H4 (cell line): ENCODE measurements at places on chromosomes 6 and 20. TPM values are rescaled to one million over a fixed set of nuclear protein-coding genes. Genes with fewer than 3 reads are reported as not detected.
A peak's percentile ranks its signal among the peaks of the same experiment; 100 is the strongest.

Gene IL17F
- total RNA-seq: not detected in 2 replicates

Gene PCMTD2
- total RNA-seq: 23.7 and 25.5 TPM in 2 replicates

Gene FAM162B
- not detected in 2 replicates for total RNA-seq

Gene KIF6
- total RNA-seq: 2.0 and 2.2 TPM in 2 replicates

DNA sequence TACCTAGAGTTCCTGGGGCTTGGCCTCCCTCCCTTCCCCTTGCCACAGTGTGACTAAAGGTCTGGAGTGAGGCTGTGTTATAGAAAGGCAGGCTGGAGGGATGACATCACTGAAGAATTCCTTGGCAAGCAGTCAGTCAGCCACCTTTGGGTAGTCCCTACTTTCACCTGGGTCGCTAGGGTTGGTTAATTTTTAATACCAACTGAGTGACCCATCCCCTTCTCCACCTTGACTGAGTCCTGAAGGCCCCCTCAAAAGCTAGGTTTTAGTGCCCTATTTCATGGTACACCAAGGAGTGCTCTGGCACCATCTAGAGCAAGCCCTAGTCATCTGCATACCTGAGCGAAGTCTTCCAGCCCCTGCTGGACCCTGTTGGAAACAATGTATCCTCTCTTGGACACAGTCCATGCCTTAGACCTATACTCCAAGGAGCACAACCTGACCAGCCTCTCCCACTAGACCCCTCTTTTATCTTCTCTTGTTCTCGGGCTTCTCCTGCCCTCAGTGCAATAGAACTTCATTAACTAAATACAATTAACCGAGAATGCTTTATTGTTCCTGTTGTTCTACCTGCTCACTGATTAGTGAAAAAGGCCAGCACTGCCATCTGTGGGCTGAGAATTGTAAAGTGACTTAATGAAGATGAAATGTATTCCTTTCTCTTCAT lies 44.6 kb downstream of the RIN2 start:
- peak; percentile 46 for DNase-seq

DNA sequence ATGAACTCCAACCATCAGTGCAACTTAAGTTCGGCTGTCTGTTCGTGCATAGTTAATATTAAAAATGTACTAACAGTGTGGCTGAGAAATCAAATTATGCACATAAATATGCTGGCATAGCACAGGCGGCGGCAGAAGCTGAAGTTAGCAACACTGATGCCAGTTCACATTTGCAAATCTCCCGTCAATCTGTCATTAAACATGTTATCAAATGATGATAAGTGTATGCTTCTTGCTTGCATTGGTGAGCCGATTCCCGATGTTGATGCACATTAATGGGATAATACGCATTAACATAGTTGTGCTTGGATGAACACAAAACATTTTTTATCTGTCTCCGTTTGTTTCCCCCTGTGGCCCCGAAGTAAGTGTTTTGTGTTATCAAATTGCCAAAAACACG lies 309.4 kb downstream of the ZNF217 start:
- no peak for DNase-seq

DNA sequence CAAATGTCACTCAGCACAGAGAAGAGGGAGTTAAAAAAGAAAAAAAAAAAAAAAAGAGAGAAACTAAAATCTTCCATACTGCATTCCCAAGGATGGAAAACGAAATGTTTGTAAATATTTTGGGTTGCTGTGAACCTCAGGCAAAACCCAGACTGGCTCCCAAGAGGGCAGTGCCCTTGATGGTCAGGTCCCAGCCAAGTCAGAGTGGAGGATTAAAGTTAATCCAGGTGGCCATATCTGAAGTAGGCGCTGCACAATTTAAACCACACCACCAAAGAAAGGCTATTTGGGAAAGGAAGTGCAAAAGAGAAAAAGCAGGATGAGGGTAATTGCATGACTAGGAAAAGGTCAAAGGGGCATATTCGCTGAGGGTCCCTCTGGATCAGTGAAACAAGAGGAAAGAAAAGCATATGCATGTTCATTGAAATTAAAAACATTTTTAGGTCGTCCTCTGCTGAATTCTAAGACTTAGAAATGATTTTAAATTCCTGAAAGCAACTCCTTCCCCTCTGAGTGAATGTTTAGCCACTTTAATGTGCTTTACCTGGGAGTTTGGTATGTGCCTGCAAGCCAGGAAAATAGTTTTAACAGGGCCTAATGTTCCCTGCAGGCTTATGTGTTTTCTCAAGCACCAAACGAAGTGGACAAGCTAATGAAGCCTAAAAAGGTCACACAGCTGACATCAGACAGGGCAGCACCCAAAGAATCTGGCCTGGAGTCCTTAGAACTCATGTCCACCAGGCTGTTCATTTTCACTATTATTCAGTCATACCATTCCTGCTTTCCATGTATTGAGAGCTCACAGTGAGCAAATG lies 159.1 kb downstream of the HACE1 start:
- no peak for DNase-seq

DNA sequence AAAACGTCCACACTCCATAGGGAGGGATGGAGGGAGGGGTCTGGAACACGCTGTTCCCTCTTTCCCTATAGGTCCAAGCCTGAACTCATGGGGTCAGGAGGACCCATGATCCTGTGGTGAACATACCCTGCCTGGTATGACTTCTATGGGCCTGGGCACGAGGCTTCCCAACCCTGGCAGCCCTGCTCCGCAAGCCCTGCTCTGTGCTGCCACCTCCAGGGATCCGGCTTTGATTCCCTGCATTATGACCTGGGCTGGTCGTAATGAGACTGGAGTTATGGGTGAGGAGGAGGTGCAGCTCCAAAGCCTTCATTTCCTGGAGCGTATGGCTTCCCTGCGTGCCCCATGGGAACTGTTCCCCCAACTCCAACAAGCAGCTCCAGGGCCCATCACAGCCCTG lies 54.9 kb downstream of the CDH22 start:
- peak; percentile 37 for DNase-seq

- DNase-seq: no peak
Observed at GRCh38 chr6:6193221-6193745, 127.2 kb downstream of the F13A1 start.

DNA sequence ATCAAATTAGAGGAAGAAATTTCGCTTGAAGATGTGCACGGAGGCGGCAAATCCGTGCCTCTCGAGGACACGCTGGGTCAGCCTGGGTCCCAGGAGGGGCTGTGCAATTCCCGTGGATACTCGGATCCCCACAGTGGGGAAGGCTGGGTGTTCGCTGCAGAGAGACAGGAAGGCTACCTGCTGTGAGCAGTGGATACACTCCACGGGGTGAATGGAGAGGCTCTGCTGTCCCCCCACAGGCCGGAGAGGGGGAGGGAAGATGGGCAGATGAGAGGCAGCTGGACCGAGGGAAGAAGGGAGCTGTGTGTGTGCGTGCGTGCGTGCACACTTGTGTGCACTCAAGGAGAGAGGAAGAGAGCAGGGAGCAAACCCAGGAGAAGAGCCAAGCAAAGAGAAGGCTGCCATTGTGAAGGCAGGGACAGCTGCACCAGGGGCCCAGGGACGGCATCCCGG lies 57.3 kb downstream of the SULF2 start:
- no peak for DNase-seq

GRCh38 chr20:63656451-63656850 lies 1.7 kb upstream of the RTEL1 start:
- DNase-seq: no peak

DNA sequence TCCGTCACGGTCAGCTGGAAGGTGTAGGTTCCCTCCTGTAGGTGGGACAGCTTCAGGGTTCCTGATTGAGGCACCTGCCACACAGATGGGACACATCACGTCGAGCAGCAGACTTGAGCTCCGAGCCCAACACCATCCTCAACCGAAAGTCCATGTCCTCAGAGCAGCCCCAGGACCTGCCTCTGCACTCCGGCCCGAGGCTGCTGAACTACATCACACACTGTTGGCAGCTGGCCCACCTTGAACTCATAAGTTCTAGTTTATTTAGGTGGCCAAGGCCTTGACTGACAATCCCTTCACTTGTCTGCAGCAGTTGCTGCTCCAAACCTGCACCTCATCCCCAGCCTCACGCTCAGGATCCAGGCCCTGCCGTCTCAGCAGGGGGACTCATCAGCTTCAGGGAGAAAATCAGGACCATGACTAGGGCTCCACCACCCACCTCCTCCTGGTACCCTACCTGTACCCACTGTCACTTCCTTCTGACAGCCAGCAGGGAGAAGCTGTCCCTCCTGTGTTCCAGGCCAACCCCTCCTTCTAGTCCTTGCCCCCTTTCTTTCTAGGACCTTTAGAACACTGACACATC lies 21.0 kb downstream of the LRP11 start:
- no peak for DNase-seq

GRCh38 chr20:47358672-47359529 lies 2.4 kb upstream of the ZMYND8 start:
- peak; percentile 97 for DNase-seq

DNA sequence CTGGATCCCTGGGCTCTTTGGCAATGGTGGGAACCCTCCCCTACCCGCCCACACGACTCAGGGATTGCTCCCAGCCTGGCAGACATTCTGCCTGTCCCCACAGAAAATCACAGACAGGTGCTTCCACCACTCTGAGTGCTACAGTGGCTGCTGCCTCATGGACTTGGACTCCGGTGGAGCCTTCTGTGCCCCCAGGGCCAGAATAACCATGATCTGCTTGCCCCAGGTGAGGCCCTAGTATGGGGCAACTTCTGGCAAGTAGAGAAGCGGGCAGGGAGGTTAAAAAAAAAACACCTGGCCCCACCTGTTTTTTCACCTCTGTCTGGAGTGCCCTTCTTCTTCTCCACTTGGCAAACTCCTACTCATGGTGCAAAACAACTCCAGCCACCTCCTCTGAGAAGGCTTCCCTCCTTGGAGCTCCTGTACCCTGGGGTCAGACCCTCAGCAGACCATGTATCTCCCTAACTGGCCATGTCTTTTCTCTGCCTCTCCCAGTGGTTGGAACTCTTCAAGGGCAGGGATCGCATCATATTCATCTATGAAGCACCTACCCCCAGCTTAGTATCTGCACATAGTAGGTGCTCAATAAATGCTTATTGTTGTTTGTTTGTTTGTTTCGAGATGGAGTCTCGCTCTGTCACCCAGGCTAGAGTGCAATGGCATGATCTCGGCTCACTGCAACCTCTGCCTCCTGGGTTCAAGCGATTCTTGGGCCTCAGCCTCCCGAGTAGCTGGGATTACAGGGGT lies 1.1 kb downstream of the CLPSL2 start:
- no peak for DNase-seq

DNA sequence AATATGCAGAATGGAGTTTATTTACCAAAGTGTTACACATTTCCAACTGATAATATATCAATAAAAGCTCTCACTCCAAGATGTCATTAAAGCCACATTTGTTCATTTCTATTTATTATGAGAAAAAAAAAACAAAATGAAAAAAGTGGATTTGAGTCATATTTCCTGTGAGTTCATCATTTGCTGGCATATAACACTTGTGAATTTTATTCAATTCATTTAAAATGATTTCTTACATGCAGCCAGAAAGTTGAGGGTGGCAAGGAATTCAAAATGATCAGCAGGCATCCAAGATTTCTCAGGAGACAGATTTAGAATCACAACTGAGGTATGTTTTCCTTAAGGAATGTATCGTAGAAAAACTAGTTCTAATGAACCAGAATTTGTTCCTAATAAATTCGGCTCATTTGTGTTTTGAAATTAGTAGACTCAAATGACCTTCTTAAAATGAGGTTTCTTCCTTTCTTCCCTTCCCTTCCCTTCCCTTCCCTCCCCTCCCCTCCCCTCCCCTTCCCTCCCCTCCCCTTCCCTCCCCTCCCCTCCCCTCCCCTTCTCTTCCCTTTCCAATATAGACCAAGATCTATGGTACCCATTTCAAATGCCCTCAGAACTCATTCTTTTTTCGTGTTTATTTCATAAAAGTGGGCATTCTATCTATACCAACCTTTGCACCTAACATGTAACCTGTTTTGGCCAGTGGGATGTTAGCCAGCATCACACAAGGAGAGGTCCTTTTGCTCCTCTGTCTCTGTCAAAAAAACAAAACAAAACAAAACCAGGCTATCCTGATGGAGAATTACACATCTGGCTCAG lies 357.9 kb upstream of the TSHZ2 start:
- DNase-seq: no peak

DNA sequence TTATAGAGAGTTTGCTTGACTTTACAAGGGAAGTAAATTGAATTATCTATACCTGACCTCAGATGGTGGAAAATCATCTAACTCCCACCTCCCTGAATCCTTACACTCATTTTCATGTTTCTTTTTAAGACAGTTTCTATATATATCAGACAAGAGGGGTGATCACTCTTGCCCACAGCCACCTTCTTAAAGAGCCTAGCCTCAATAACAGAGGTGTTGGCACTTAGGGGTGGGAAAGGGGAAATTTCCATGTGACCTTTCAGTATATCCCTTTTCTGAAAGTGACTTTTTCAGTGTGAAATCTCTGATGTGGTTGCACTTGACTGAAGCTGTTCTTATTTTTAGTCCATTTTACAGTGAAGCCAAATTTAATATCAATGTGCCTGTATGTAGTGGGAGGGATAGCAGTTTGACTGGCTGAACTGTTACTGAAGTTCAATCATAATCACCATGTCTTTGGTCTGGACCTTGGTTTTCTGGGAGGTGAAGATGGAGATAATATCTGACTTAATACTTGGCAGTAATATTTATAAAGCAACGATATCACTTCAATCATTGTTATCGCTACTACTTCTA lies 141.3 kb downstream of the MAP3K7 start:
- DNase-seq: no peak

DNA sequence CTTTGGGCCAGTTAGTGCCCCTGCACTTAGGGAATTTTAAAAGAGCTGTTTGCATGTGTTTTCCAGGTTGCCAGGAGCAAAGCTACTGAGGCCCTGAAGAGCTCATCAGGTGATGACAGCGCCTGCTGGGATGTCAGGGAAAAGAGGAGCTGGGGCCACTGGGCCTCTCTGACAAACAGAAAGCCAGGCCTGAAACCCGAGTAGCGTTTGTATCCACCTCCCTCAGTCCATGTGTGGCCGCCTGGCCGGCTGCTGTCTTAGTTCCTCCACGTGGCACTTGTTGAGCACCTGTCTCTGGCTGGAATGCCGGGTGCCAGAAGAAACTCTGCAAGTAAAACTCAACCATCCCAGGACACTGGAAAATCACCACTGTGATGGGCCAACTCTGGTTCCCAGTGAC lies 601.2 kb downstream of the CDH26 start:
- no peak for DNase-seq

- no peak for DNase-seq
Observed at GRCh38 chr20:44526129-44526528, 4.3 kb upstream of the SERINC3 start.
